Effector memory CD8-positive, alpha-beta T cell (primary cell): ENCODE measurements at places on chromosomes 3 and 15.

DNA sequence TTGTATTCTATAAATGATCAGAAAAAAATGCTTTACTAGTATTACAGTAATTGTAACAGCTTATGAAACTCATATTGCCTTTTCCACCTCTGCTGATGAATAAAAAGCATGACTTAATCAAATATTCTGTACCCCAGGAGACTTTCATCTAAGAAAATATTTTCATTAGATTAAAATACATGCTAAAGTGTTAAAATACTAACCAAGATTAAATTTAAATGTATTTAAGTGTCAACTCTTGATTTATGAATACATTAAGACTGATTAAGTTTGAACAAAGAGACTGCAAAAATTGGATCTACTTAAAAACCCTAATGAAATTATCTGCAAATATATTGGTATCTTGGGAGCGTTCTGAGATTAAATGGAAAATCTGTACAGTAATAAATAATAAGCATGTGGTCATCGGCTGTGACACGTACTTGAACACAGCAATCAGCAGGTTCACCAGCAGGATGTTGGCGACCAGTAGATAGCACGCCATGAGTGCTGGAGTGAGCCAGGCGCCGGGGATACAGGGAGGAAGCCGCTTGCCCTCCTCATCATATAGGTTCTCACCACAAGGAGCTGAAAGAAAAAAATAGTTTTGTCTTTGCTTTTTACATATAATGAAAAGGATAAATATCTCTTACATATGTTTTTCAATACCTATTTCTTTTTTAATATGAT, 36.6 kb upstream of the MTMR10 start:
- DNase-seq = no peak

GRCh38 chr3:120569222-120570057, 26.7 kb upstream of the NDUFB4 start:
- DNase-seq = no peak

DNA sequence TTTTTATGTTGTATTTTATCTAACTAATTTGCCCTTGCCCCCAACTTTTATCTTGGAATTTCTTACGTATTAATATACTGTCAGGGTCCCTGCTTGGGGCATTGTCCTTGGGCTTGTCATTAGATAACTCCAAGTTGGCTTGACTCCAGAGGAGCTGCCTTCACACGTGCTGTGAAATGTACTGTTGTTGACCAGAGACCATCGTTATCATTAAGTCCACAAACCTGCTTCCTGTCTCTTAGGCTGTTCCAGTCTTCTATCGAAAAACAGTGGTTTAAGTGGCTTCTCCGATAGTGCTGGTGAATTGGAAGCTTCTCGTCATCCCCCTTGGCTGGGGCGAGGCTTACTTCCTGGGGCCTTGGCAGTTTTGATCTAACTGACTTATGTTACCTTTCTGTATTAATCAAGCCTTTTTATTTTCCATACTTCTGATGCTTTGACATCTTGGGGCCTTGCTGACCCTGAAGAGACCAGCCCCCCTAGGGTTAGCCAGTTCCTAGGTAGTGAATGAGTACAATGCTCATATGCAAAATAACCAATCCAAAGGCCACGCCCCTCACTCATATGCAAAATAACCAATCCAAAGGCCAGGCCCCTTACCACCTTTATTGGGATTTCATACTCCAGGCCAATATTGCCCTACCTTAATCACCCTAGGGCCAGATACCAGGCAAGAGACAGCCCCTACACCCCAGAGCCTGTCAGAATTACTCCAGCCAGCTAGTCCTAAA, 164.5 kb downstream of the IGF1R start:
- DNase-seq = no peak

- DNase-seq = no peak
Measured at GRCh38 chr15:42939841-42940240, 19.3 kb upstream of the TTBK2 start.

GRCh38 chr3:86837871-86838270, 153.1 kb downstream of the VGLL3 start:
- no peak for DNase-seq

GRCh38 chr15:91261345-91261744, 161.3 kb downstream of the SV2B start:
- DNase-seq = no peak

- DNase-seq = no peak
Measured at GRCh38 chr3:129421988-129422745, 6.3 kb downstream of the EFCAB12 start.

GRCh38 chr15:61906961-61907752, 153.1 kb downstream of the VPS13C start:
- DNase-seq = no peak

DNA sequence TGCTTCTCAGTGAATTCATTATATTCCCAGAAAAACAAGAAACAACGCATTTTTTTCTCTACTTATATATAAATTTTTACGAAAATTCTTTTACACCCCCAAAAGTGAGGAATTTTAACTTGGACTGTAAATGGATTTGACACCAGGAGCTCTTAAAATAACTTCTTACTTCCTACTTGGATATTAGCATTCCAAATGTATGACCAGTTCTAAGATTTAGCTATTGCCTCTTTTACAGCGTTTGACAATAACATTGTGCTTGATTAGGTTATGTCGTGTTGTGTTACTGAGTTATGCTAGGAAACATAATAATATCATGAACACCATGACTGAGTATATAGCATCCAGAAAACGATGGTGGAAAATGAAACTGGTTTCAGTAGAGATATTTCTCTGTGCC, 177.0 kb downstream of the CNTN6 start:
- DNase-seq = no peak

- DNase-seq = no peak
Measured at GRCh38 chr3:58005669-58006068, 2.6 kb upstream of the FLNB start.

GRCh38 chr3:143820466-143821221, 27.6 kb downstream of the SLC9A9 start:
- no peak for DNase-seq

- no peak for DNase-seq
Measured at GRCh38 chr3:177169936-177170722, 27.2 kb downstream of the TBL1XR1 start.

GRCh38 chr3:23663661-23664186, 142.0 kb upstream of the UBE2E1 start:
- DNase-seq = no peak

DNA sequence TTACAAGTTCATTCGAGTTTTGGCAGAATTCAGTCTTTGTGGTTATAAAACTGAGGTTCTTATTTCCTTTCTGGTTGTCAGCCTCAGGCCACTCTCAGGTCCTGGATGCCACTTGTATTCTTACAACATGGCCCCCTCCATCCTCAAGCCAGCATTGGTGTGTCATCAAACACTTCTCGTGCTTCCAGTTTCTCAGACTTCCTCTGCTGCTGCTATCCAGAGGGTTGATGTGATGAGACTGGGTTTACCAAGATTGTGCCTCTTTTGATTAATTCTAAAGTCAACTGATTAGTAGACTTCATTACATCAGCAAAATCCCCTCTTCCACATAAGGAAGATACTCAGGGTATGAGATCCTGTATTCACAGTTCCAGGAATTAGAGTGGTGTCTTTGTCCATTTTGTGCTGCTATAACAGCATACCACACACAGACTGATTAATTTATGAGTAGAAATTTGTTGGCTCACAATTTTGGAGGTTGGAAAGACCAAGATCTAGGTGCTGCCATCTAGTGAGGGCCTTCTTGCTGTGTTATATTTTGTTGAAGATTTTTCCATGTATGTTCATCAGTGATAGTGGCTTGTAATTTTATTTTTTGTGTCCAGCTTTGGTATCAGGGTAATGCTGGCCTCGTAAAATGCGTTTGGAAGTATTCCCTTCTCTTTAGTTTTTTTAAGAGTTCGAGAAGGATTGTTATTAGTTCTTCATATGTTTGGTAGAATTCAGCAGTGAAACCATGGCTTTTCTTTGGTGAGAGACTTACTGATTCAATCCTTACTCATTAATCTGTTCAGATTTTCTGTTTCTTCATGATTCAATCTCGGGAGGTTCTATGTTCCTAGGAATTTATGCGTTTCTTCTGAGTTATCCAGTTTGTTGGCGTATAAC, 11.1 kb downstream of the LRCH3 start:
- DNase-seq = no peak

- no peak for DNase-seq
Measured at GRCh38 chr3:62363275-62363674, 10.1 kb downstream of the FEZF2 start.

- DNase-seq = no peak
Measured at GRCh38 chr3:157117206-157117605, 42.7 kb downstream of the CCNL1 start.

DNA sequence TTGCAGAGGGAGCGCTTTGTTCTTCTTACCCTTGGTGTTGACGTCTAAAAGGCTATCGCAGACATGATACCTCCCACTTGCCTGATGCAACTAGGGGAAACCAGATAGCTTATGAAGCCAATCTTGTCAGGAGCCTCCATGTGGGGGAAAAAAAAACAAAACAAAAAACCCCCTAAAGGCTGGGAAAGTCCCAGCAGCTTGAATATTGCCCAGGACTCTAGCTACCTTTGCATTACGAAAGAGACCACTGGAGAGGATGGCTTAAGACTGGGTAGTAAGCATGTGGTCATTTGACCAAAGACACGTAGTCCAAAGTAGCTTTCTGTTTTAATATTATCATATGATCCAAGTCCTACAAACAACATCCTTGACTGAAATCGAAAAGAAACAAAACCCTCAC, 120.7 kb upstream of the WNT5A start:
- DNase-seq = no peak

DNA sequence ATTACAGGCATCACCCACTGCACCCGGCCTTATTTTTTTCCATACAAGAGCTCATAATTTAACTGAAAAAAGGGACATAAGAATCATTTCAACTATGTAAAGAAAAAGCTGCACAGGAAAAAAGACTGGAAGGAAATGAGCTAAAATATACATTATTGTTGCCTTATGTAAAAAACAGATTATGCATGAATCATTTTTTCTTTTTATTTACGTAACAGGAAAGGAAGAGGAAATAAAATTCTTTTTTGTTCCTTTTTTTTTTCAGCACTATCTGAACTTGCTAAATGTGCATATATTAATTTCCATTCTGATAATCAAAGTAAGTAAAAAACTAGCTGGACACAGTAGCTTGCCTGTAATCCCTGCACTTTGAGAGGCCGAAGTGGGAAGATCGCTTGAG, 12.1 kb downstream of the KIF9 start:
- DNase-seq = no peak

GRCh38 chr3:109270779-109271178, 45.5 kb downstream of the DPPA2 start:
- DNase-seq = no peak

- DNase-seq = no peak
Measured at GRCh38 chr15:70504299-70504951, 258.9 kb downstream of the UACA start.

DNA sequence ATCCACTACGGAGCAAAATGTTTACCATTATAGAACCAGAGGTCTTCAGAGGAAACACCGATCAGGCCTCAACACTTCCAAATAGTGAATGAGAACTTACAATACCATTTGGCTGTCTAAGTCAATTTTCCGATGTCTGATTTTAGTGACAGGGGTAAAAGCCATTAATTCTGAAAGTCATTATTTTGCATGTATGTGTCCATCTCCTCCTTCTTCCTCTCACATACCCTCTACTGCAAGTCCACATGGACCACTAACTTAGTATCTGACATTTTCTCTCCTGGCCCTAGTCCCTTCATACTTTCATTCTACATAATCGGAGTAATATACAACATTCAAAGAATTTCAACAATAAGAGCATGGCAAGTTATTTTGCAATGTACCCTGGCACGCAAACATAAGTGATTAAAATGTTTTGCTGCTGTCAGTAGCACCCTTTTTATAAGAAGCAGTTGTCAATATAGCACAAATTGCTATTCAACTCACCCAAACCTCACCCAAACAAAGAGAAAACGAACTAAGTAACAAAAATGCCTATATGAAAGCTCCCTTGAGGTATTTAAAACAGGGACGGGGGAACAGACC, 1.9 kb downstream of the TOP2B start:
- DNase-seq = no peak

DNA sequence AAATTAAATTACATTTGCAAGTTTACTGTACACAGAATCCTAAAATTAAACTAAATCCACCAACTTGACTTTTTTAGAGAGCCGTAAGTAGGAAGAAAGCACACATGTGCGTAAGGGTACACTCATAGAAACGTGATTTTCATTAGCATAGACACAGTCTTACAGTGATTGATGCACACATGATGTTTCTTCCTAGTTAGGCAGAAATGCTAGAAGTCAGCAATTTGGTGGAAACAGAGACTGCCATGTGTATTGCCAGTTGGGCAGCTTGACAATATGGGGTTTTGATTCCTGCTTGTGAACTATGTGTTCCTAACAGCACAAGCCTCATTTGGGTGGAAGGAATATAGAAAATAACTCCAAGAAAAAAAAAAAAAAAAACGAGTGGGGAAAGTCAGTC, 878.5 kb downstream of the ROBO1 start:
- no peak for DNase-seq
